ENCODE measurements at places on chromosomes 6 and 20.

- DNase-seq, result no peak
These were observed 47.3 kb upstream of the SLC9A8 start for GRCh38 chr20:49765413-49765736.

DNA sequence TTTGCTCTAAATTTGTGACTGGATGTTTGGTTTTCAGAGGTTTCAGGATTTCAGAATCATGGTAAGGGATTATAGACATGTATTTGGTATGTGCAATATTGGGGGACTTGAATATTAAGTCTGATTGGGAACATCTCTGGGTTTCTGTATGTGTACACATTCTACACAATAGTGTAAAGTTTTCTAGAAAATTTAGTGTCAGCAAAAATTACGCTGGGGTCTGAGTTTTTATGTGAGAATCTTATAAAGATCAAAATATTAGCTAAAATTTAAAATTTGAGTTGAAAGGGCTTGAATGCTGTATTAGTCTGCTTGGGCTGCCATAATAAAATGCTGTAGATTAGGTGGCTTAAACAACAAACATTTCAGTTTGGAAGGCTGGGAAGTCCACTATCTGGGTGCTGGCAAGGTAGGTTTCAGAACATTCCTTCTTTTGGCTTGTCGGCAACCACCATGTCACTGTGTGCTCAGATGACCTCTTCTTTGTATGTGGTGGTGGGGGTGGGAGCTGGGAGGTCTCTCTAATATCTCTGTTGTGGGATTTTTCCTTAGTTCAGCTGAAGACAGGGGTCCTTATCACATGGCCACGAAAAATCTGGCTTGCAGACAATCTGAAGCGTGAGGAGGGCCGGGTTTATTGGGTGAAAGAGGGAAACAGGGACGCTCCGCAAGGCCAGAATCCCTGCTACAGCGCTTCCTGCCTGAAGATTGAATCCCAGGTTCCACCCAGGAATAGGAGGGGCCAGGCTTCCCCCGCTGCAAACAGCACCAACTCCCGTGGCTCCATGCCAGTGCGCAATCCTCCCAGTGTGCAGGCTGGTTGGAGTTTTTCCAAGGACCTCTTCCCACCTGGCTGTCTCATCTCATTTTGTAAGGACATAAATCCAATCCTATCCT, 299.7 kb downstream of the PLCB1 start:
- no peak for DNase-seq

DNA sequence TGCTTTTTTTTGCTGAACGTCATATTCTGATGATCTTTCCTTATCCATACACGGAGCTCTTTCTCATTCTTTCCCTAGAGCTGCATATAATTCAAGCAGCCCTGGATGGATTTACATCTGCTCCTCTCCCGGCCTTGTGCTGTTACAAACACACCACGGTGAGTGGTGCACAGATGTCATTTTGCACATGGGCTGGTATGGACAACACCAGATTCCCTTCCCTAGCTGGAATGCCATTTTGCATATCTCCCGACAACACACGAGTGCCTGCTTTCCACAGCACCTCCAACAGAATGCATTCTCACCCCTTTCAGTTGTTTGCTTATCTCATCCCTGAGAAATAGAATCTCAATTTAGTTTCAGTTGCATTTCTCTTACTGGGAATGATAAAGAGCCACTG, 69.5 kb upstream of the AFDN start:
- DNase-seq, result no peak

DNA sequence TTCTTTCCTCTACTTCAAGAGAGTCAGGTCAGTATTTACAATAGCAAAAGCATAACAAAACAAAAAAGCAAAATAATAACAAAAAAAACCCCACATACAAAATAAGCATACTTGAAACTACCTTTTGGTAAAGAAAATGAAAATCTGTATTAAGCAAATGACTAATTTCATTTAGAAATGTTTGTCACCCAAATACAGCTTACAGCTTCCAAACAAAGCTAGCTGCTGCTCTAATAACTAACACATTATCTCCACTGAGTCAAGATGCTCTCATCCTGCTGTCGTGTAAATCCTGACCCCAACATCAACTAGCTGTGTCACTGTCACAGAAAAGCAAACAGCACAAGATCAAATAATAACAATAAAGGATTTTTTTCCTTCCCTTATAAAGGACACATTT, 21.7 kb downstream of the MAP7 start:
- DNase-seq, result no peak

GRCh38 chr6:23503173-23503572, 622.8 kb upstream of the NRSN1 start:
- no peak for DNase-seq

- DNase-seq, result no peak
These were observed 29.5 kb upstream of the SPDEF start for GRCh38 chr6:34585512-34586061.

DNA sequence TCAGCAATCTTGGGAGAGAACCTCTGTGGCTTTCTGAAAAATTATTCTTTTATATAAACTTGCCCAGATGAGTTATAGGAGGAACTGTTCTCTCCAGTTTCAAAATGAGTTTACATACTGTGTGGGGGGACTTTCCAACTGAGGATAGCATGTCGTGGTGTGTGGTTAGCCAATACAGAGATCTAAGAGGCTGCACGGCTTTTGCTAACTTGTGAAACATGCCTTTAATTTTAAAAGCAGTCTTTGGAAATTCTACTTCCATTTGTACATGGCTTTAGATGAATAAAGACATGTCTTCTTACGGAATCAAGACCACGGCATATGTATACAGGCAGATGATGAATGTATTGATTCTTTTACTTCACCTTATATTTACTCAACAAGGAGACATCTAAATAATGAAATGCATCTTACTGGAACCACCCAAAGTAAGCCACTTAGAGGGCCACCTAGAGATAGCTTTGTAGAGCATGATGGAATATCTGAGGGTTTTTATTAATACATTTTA, 39.8 kb downstream of the HIVEP1 start:
- no peak for DNase-seq

DNA sequence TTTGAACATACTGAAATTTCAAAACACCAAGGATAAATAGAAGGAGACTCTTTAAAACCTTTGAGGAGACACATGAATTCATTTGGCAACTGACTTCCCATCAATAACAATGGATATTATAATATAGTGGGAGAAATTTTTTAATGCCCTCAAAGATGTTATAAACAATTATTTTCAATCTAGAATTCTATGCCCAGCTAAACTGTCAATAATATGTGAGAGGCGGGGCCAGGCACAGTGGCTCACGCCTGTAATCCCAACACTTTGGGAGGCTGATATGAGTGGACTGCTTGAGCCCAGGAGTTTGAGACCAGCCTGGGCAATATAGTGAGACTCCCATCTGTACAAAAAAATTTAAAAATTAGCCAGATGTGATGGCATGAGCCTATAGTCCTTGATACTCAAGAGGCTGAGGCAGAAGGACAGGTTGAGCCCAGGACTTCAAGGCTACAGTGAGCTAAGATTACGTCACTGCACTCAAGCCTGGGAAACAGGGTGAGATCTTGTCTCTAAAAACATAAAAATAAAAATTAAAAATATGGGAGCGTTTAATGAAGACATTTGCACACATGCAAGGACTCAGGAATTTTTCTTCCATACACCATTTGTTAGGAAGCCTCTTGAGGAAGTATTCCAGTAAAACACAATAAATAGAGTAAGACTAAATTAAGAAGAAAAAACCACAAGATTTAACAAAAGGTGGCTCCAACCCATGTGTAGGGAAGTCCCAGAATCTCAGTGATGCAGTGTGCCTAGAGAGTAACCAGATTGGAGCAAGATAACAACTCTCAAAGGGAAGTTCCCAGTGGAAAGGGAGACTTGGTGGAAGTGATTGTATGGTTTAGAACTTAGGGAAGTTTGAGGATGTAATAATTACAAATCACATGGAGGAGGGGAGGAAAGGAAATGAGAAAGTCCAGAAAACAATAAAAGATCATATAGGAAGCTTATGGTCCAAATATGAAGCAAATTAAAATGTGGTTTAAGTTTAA, 26.3 kb upstream of the ETV7 start:
- DNase-seq, result no peak

- no peak for DNase-seq
These were observed 19.6 kb downstream of the GPLD1 start for GRCh38 chr6:24469811-24470210.

- no peak for DNase-seq
These were observed 350.8 kb upstream of the TSHZ2 start for GRCh38 chr20:52621401-52621800.

GRCh38 chr20:1761116-1761515, 103.5 kb upstream of the SIRPG start:
- no peak for DNase-seq

DNA sequence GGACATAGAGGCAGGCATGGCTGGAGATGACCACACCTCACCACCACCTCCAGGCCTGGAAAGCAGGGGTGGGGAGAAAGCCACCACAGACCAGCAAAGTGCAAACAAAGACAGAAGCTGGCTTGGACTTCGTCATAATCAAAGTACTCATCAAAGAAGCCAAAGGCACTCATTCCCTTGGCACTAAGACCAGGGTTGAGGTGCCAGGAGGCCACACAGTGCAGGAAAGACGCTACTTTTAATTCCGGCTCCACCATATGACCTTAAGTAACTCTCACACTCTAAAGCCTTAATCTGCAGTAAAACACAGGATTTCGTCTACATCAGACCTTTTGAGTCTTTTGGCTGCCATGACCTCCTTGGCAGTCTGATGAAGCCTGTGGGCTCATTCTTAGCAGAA, 123.1 kb downstream of the HIVEP2 start:
- no peak for DNase-seq

- DNase-seq, result no peak
These were observed 13.8 kb upstream of the KIF16B start for GRCh38 chr20:16587066-16587465.

DNA sequence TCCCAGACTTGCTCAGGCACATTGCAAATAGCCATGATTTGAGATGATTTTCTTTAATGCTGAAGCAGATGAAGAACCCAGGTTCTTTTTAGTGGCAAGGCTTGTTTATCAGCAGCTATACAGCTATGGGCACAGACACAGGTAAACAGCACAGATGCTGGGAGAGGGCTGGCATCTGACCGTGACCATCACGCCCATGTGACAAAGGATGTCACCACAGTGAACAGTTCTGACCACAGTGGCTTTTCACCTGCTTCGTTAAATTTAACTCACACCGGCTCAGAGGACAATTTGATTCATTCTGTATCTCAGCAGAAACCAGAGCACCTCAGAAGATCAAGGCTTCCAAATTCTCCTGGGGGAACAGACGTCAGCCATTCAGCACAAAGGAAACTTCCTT, 142.6 kb downstream of the CDH26 start:
- no peak for DNase-seq

- DNase-seq, result no peak
These were observed 162.7 kb downstream of the MTHFD1L start for GRCh38 chr6:151027936-151028838.

DNA sequence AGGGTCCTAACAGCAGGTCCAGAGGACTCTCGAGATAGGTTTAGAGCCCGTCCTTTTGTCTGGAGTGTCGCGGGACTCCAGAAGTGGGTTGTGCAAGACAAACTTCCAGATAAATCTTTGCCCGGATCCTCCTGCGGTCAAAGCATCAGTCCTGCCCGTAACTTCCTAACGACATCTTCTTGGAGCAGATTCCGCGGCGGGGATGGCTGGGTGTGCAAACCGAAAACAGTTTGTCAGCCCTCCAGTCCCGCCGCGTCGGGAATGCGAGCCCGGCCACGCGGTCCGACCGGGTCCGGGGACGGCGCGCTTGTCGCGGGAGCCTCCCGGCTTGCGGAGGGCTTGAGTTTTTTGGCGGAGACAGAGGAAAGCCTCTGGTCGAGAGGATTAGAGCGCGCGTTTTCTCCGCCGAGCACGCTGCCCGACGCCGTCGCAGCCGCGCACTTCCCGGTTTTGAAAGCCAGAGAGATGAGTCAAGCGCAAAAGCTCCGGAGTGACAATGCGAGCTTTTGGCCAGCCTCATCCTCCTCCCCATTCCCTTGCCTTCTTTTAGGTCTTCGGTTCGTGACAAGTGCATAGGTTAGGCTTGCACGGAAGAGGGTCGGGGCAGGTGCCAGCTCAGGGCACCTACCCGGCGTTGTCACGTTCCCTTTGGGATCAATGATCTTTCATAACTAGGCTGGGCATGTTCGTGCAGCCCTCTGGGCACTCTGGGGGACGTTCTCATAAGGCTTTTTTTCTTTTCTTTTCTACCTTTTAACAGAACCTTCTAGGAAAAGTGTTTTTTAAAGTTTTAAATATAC, 91.3 kb upstream of the PRDM1 start:
- DNase-seq, result peak; percentile 18

DNA sequence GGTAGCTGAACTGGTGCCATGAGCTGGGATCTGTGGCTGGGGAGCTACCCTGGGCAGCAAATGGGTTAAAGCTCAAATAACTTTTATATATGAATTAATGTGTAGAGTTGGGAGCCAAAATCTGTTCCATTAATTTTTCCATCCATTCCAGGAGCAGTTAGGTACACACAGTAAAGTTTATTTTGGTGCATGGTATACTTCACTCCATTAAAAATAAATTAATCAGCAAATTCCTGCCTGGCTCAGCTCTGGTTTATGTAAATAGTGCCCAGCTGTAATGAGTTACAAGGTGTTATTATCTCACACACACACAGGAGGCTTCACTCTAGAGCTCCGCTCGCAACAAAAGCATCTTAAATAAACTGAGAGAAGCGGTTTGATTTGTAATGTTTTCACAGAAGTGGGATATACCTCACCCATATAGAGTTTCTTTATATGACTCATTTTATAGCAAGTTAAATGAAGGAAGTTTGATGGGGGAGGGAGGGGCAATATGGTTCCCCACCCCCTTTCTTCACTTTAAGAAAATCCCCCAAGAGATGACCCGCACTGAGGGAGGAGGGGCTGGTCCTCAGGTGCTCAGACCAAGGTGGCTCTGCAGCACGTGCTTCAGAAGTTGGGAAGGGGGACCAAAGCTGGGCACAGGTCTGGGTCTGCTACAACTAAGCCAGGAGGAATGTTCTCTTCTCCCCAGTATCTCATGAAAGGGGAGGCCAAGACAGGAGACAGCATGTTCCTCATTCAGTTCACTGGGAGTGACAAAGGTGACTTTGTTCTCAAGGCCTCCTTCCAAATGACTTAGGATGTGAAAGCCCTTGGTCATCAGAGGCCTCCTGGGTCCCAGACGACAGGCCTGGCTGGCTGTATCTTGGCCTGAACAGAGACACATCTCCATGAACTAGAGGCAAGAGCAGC, 10.5 kb upstream of the FAM83C start:
- DNase-seq, result no peak

DNA sequence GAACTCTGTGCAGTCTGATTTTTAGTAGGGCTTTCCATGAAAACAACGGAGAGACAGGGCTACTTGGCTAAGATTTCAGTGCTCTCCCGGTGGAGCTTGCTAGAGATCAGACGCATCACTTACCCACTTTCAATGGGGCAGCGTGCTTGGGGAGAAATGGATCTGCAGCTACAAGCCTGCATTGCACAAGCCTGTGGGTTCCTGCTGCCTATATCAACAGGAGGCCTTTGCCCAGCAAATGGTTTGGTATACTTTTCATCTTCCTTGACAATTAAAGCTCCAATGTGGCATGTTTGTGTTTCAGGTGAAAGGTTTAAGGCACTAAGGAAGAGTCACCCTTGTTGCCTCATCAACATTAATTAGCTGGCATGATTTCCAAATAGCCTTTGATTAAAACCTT, 136.0 kb upstream of the FOXQ1 start:
- DNase-seq, result no peak
